AG10803 (cell line): ENCODE measurements at places on chromosomes 12 and 14.

DNA sequence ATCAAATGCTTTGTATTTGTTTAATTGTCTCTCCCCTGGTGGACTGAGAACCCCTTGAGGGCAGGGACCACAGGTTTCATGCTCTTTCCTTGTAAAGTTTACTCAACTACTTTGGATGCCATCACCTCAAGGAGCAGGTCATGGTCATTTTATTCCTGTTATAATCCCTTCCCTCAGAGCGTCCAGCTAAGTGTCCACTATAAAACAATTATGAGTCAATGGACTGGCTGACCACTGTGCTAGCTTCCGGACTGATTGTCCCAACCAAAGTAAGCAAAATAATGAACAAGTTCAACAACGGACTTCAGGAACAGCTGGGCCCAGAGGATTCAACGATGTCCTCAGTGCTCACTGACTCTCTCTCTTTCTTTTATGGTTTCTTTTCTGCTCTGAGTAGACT, 18.2 kb downstream of the AK7 start:
- no peak for DNase-seq

- DNase-seq: peak; percentile 15
Measured at GRCh38 chr14:53953828-53954550, 2.6 kb downstream of the BMP4 start.

DNA sequence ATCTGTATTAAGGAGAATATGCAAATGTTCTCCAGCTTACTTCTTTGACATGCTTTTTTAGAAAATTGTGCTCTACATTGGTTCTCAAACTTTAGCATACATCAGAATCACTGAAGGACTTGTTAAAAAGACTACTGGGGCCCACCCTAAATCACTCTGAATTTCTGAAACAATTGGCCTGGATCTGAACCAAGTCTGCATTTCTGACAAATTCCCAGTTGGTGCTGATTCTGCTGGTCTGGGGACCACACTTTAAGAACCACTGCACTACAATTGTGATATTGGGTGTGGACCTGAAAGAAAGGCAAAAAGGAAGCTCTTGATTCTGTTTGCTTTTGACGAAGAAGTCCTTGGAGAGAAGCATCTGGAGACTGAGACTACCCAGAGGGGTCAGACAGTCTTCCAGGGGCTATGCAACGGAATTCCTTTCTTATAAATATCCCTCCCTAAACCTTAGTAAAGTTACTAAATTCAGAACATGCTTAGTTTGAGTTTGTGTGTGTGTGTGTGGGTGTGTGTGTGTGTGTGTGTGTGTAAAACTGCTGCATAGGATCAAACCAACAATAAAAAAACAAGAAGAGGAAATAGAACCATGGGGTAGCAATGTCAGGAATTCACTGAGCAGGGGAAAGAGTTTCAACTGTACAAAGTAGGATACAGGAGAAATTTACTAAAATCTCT, 36.8 kb downstream of the EAPP start:
- DNase-seq: peak; percentile 38

DNA sequence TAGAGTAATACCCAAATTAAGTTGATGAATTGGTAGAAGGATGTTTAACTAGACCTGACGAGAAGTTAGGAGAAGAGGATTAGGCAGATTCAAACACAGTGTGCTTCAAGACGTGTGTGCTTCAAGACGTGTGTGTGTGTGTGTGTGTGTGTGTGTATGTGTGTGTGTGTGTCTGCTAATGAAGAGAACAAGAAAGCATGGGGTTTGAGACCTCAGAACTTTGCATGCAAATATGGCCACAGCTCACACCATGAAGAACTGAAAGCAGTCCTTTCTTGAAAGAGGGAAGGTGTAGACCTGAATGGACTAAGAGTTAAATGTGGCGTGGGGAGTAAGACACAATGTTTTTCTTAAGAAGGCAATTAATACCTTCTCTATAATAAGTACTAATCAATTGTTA, 32.5 kb upstream of the SSPN start:
- no peak for DNase-seq

DNA sequence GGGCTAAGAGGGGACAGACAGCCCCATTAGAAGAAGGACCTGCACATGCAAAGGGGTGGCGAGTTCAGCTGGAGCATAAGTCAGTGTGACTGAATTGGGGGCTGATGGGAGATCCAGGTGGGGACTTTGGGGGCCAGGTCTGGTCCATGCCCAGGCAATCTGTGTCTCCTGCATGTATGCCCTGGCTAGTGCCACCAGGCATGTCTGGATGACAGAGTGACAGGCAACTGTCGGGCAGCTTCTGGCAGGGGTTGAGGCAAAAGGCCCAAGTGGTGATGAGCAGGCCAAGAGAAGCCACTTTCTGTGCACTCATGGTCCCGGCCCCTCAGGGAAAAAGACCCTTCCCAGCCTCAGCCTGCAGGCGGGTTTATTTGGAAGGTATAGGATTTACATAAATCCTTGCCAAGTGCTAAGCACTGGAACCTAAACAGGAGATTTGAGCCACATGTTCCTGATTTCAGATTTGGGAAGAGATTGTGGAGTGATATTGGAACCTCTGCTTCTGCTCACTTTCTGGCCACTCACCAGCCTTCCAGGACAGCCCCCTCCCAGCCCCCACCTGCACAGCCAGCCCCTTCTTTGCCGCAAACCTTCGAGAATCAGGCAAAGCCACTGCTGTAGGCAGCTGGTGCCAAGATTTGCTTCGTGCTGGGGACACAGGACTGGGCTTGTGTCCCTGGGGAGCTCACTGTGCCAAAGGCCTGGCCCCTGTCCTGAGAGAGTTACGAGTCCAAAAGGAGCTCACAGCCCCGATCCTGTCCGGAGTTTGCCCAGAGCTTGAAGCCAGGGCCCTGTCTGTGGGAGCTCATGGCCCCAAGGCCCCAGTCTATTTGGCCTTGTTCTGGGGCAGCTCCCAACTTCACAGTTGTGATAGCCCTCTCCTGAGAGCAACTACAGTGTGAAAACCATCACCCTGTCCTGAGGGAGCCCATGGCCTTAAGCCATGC, 232.5 kb upstream of the RTL1 start:
- no peak for DNase-seq

DNA sequence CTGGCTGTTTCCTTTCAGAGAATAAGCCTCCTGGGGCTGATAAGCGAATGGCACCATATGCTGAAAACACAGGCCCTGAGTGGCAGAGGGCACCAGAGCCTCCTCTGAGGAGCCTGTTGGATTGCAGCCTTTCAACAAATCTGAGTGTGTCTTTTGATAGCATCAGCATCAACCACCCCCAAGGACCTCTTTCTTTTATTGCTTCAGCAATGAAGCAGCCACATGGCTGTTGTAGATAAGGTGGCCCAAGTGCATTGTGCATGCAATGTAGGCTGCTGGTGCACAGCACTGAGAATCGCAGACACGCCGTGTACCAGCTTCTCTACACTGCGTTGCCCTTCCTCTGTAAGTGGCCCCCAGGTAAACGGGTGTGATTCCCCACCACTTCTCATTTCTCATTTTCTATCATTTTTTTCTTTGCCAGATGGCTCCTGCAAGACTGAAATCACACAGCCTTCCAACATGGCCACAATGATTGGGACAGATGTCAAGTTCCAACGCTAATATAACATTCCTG, 191.7 kb downstream of the DAD1 start:
- no peak for DNase-seq

DNA sequence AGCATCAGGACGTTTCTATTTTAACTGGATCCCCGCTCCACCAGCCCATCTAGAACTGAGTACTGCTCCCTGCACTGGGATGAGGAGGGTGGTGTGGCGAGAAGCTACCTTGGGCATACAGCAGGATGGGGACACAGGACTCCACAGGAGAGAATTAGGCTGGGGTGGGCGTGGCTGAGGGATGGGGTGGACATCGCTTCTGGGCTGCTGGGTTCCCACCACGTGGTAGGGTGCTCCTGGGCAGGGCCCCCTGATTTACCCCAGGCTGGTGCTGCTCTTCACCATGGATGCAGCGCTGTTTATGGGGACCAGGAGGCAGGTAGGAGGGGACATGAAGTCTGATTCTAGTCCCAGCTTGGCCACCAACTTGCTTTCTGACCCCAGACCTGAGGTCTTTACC, 41.9 kb downstream of the VDR start:
- DNase-seq: no peak

GRCh38 chr12:113886721-113887120, 79.4 kb downstream of the RBM19 start:
- DNase-seq: no peak

DNA sequence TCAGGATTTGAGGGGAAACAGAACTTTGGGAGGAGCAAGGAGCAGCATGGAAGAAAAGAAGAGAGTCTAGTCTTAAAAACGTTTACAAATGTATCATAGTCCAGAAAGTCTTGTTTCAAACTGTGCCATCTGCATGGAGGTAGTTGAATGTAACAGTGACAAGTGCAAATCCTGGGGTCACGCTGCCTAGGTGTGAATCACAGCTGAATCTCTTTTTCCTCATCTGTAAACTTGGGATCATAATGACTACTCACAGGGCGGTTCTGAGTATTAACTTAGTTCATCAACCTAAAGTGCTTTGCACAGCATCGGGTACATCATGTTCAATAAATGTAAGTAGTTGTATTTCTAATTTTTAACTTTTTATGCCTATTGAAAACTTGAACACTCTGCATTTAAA, 208.5 kb downstream of the CHST11 start:
- no peak for DNase-seq

- DNase-seq: no peak
Measured at GRCh38 chr12:29103539-29103974, 45.5 kb upstream of the FAR2 start.

- DNase-seq: no peak
Measured at GRCh38 chr14:38257507-38257906, 1.6 kb upstream of the CLEC14A start.

DNA sequence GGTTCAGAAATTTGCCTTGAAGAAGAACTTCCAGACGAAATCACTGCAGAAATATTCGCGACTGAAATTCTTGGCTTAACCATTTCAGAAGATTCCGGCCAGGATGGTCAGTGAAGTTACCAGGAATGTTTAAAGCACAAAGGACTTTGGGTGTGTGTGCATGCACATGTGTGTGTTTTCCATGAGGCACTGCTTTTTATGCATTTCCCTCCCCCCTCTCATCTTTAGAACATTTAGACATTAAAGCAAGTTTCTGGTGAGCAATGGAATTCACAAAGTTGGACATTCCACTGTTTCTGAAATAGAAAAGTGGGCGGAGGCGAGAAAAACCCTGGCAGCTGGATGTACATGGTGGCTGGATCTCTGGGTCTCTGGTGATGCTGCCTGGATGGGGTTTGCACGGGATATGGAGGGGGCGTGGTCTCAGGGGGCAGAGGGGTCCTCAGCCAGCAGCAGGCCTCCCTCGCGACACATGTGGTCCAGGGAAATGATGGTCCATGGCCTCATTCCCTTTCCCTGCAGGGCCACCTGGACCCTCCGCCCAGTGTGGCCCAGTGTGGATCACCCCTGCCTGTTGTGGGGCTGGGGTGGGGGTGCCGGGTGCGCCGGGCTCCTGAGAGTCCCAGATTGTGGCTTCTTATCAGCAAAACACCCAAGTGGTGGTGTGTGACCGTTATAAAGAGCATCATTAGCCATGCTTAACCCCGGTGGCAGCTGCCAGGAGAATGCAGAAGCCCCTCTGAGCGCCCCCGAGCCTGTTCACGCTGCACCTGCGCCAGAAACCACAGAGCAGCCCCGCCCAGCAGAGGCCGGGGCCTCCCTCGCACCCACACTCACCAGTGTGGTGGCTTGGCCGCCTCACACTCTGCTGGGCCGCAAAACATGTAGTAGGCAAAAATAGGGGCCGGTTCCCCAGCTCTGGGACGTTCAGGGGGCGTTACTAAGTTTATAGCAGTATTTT, 17.8 kb upstream of the BCL7A start:
- peak; percentile 95 for DNase-seq

DNA sequence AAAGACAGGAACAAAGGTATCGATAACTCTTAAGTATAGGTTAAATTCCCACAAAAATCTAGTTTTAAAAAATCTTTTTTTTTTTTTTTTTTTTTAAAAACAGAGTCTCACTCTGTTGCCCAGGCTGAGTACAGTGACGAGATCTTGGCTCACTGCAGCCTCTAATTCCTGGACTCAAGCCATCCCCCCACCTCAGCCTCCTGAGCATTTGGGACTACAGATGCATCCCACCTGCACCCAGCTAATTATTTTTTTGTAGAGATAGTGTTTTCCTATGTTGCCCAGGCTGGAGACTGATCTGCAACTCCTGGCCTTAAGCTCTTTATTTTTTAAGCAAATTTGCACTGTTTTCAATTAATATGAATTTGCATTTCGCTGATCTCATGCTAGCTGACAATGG, 9.8 kb downstream of the PSEN1 start:
- DNase-seq: no peak

DNA sequence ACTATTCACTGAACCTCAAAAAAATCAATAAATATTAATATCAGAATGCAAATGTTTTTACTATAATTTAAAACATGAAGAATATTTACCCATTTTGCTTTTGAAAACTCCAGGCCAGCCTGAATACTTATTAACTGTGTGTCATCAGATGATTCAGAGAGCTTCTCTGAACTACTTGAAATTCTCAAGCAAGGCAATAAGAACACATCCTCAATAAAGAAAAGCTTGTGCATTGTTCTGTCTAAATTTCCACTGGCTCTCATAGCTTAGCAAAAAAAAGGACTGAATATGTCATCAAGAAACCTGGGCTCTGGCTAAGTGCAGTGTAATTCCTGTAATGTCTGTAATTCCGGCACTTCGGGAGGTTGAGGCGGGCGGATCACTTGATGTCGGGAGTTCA, 194.1 kb downstream of the BTG1 start:
- peak; percentile 13 for DNase-seq

DNA sequence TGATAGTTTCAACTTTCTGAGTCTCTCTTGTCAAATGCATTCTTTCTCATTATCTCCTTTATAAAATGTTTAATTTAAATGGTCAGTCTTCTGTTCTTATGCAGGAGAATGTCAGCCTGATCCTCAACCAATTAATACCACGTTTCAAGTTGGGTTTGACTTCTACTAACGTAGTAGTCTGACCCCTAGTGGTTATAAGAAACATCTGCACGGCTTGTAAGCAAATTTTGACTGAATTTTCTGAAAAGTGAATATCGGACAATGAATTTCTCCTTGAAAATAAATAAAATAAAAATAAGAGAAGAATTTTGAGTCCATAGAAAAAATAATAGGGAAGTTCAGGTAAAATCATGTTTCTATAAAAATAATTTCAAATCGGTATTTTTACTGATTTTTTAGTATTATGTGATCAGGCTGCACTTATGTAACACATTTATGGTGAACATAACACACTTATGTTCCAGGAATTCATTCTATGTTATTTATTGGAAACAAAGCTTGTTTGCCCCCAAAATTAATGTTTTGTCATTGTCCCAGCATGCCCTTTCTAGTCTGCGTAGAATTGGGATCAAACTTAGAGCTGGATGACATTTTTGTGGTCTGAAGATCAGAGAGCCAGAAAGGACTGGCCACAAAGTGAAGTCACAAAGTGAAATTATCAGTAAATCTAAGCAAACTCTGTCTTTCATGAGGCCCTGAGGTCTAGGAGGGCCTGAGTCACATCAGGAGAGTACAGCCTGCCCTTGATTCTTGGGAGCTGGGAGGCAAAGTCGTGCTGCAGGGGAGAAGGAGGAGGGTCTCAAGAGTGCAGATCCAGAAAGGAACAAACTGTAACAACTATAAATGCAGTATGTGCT, 101.2 kb upstream of the STXBP6 start:
- DNase-seq: peak; percentile 75
